Stimulated activated CD8-positive, alpha-beta memory T cell treated with anti-CD3 and anti-CD28 coated beads, Interleukin-7, amount 100 ng/mL, for 1 hour (primary cell): ENCODE measurements at places on chromosomes 6 and 20.

- DNase-seq = no peak
These were observed 176.1 kb downstream of the SMOC2 start for GRCh38 chr6:168616816-168617765.

DNA sequence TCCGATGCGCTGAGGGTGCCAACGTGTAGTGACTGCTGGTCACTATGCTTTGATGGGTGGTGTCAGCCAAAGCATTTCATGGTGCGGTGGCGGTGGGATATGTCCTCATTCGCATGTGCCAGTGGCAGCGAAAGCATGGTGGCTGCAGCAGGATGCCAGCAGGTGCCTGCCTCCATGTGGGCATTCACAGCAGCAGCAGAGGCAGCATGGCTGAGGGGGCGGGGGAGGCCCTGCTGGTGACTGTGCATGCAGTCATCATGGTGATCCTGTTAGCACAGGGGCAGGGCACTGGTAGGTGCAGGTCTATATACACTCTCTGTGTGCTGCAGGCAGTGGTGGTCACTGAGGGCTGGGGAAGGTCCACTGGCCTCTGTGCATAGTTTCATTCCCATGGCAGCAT is 22.0 kb downstream of the FIG4 start:
- DNase-seq = no peak

GRCh38 chr6:134114918-134115714 is 62.7 kb upstream of the SLC2A12 start:
- DNase-seq = no peak

GRCh38 chr6:148848915-148849314 is 102.1 kb downstream of the UST start:
- no peak for DNase-seq

DNA sequence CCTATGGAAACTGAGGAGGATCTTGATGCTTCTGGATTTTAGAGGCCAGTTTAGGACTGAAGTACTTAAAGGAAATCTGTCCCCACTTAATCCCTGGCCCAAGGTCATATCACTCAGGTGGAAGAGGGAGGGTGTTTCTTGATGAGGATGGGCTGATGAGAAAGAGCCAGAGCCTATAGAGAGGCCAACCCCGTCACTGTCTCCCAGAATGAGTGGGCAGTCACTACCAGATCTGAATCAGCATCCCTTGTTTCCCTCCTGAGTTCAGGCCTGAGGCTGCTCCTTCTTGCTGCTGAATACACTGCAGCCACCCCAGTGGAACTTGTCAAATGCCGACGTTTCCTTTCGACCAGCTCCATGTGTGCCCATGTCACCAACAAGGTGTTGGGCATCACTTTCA is 14.8 kb downstream of the ARMC12 start:
- no peak for DNase-seq

DNA sequence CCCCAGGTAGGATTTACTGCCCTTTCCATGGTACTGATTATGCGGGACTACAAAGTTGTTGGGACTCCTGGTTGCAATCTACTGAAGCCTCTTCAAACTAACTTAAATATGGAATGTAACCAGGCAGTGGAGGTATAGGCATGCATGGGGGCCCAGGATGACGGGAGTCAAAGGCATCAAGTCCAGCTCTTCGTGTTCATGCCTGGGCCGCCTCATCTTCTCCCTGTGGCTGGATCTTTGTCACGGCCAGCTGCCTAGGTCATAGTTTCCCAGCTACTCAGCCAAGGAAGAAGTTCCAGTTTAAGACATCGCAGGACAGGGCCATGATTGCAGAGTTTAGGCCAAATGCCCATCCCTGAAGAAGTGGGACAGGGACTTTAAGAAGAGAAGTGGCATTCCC is 20.5 kb downstream of the LYRM2 start:
- DNase-seq = no peak

DNA sequence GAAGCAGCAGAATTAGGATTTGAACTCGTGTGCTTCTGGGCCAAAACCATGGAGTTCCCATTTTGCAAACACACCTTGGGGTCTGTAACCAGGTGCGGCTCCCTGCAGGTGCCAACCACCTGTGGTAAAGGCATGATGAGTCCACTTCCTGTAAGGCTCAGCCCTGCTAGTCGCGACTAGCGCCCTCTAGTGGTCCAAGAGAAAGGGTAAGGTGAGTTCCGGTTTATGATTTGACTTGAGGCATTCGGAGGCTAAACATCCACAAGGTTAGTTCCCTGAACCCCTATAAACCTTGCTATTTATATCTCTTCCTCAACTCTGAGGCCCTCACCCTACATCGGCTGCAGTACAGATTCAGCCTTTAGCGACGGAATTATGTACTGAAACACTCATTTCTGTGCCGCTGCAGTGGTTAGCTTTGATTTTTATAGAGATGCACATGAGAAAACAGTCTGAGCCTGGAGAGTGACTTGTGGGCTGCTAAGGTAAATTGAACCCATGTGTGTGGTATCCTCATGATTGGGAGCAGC is 173.4 kb downstream of the PLCB1 start:
- DNase-seq = peak; percentile 38

DNA sequence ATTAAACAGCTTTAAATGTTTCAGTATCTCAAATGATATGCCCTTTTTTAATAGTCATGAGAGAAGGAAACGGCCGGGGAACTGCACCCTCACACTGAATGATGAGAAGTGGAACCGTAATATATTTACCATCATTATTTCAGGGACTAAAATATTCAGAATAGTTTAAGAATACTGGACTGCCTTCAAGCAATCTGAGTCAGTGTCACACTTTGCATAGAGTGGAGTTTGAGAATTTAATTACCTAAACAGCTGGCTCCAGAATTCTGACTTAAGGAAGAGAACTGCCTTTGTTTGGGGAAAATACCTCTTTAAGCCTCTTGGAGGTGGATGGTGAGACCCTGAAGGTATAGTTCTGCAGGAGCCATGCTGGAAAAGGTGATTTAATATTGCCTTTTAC is 135.9 kb upstream of the EPHA7 start:
- DNase-seq = no peak

- DNase-seq = no peak
These were observed 20.1 kb downstream of the PLCB1 start for GRCh38 chr20:8152183-8152582.

DNA sequence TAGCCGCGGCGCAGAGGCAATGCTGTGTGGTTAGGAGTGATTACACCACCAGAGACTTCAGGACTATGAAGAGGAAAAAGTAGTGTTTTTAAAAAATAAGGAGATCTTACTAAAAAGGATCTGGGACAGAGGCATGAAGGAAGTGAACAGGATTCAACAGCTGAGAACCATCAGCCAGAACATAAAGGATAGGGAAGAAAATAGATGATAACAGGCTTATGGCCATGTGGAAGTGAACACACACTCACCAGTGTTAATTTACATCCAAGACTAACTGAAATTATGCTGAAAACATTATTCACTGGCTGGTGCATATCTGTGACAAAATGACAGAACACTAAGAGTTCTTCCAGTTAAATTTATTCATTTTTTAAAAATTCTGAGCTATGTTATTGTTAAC is 47.5 kb upstream of the BCLAF1 start:
- no peak for DNase-seq

GRCh38 chr20:13883425-13883824 is 98.6 kb downstream of the NDUFAF5 start:
- no peak for DNase-seq

- DNase-seq = no peak
These were observed 2.1 kb upstream of the TFB1M start for GRCh38 chr6:155316419-155316818.

DNA sequence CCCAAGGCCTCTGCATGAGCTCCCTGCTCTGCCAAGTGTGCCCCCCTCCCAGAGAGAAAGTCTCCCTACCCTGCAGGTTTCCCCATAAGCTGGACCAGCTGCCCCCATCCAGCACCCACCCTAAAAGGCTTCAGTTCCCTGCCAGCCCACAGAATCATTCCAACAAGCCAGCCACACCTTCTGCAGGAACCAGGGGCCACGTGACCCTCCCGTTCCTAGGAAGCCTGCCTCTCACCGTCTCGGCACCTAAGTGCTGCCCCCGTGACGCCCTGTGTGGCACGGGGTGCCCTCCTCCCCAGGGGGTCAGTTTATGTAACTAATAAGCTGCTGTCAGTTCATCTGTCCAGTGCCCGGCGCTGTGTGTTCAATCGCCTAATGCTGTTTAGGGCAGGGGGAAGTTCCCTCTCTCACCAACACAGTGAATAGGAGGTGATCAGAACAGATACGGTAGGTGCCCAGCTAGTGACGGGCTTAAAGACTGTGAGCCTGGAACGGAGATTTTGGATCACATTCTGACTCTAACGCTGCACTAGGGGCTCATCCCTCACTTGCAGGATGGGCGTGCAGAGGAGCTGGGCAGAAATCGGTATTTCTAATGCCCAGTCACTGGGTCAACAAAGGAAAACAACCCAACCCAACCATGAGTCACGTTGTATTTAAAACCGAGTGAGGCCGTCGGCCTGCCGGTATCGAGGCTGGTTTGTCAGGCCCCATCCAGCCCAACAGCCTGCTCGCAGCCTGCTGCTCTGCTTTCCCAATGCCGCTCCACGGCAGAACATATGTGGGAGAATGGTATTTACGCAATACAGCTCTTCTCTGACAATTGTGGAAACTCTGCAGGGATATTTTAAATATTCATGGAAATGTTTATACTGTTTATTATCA is 56.0 kb downstream of the RAMACL start:
- no peak for DNase-seq

- DNase-seq = no peak
These were observed 88.5 kb upstream of the HIVEP1 start for GRCh38 chr6:11923621-11924020.

GRCh38 chr6:154402081-154402780 is 45.6 kb upstream of the IPCEF1 start:
- DNase-seq = no peak

GRCh38 chr20:51529081-51529681 is 13.3 kb downstream of the NFATC2 start:
- no peak for DNase-seq

- no peak for DNase-seq
These were observed 18.9 kb upstream of the HLA-DOA start for GRCh38 chr6:33028220-33028849.

DNA sequence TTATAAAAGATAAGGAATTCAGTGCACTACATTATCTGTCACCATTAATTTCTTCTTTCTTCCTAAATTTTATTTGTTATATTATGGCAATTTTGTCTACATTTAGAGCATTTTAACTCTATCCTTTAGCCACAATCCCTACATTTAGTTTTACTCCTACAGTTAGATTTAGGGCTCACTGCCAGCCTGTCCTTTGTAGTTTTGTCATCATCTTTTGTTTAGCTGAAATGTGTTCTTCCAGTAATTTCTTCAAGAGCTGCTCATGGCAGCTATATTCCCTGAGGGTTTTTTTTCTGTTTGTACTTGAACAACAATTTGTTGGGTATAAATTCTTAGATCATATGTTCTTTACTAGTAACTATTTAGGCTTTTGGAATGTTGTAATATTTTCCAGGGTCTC is 72.7 kb upstream of the B3GAT2 start:
- DNase-seq = no peak

DNA sequence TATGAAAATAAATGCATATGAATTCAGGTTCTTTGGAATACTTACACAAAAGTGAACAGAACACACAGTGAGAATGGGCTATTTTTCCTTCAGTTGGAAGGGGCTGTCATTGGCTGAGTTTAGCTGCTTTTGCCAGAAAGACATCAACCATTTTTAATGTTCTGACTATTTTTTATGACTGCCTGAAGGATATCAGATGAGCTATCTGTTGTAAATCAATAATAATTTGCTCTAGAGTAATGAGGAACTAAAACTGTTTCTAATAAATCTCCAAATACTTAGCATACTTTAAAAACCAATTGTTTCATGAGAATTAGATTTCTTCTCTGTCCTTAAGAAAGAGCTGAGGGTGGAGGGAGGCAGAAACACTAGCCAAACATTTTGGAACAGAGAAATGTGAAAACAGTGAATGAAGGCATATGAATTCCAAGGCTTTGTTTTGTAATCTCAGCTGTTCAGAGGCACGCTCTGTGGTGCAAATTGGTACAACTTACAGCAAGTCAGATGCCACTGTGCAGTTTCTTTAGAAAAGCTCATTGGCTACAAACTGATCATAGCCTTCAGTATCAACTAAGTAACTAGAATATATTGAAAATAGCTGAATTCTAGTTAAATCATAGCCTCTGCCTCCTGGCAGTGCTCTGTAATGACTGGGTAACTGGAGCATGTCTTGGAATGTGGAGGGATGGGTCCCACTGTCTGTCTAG is 228.9 kb upstream of the JAG1 start:
- no peak for DNase-seq

DNA sequence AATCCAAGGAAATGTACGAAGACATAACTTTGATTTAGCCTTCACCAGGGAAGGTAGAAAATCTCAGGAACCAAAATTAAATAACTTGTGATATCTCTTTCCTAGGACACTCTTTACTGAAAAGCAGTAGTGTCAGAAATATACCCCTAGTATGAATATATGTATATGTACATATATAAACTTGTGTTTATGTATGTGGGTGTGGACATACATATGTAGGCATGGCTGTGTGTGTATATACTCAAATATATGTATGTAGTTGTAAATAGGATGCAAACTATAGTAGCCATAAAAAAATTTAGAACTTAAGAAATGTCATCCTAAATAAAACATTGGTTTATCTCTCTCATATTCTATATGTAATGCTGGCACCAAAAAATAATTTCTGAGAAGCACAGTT is 500.8 kb downstream of the ADGRB3 start:
- DNase-seq = no peak

GRCh38 chr6:118933855-118934460 is 1.0 kb downstream of the MCM9 start:
- no peak for DNase-seq

GRCh38 chr20:36267605-36268381 is 31.5 kb downstream of the AAR2 start:
- DNase-seq = no peak

GRCh38 chr20:38172408-38172807 is 7.3 kb upstream of the TGM2 start:
- no peak for DNase-seq

DNA sequence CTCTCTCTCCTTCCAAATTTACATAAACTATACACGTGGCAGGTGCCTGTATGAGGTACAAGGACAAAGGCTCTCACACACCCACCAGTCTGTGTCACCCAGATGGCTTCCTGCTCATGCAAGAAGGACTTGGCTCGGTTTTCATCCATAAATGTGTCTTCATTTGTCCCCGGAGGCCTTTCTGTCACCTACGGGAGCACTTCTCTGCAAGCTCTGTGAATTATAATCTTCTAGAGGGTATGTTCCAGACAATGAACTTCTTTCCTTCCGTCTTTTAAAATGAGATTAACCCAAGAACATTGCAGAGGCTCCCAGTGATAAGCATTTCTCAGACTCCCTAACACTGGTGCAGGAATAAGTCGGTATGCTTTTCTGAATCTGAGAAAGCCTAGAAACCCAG is 123.6 kb downstream of the PTPRT start:
- DNase-seq = no peak

DNA sequence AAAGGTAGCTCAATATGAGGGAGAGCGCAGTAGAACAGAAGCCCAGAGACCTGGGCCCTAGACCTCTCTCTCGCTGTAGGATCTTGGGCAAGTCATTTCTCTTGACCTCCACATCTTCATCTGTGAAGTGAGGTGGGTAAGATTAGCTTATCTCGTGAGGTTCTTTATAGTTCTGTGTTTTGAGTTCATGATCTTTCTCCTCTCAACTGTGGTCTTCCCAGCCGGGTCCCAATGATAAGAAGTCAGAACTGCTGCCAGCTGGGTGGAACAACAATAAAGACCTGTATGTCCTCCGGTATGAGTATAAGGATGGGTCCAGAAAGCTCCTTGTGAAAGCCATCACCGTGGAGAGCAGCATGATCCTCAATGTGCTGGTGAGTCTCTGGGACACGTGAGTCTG is 6.9 kb downstream of the PSMF1 start:
- no peak for DNase-seq

GRCh38 chr6:15522856-15523529 is 139.8 kb downstream of the DTNBP1 start:
- no peak for DNase-seq
